Sigmoid colon (tissue), 7 donors: ENCODE measurements at places on chromosomes 7 and 10. TPM values are rescaled to one million over a fixed set of nuclear protein-coding genes. Genes with fewer than 3 reads are reported as not detected.

The ZC3HAV1L gene
- 17.0 TPM for total RNA-seq

The PLEKHS1 gene
- total RNA-seq: not detected

The HPS6 gene
- total RNA-seq: 18.9 TPM

The GJD4 gene
- not detected for total RNA-seq

The SMO gene
- total RNA-seq: 6.8 TPM

DNA sequence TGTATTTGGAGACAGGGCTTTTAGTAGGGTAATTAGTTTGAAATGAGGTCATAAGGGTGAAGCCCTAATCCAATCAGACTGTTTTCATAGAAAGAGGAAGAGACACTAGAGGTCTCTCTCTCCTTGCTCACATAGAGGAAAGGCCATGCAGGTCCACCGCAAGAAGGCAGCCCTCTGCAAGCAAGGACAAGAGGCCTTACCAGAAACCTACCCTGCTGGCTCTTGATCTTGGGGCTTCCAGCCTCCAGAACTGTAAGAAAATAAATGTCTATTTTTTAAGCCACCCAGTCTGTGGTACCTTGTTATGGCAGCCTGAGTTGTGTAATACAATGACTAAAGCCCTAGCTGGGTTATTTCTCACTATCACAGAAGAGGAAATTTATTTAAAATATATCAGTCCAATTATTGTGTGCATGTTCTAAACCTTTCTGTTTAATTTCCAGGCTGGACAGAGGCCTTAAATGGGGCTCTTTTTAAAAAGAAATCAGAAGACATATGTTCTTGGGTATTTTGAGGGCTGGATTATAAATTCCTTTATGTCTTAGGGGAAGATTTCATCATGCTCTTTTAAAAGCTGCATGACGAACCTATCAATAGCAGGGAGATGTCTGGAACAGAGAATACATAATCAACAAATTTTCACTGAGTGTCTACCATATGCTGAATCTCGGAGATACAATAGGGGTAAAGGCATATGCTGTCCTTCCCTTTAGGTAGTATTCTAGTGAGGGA lies 12.9 kb upstream of the TMEM26 start:
- no peak overlapping the region for H3K4me3 ChIP-seq
- peaks cover 5% of the 10 kb centered on the region for H3K4me1 ChIP-seq

DNA sequence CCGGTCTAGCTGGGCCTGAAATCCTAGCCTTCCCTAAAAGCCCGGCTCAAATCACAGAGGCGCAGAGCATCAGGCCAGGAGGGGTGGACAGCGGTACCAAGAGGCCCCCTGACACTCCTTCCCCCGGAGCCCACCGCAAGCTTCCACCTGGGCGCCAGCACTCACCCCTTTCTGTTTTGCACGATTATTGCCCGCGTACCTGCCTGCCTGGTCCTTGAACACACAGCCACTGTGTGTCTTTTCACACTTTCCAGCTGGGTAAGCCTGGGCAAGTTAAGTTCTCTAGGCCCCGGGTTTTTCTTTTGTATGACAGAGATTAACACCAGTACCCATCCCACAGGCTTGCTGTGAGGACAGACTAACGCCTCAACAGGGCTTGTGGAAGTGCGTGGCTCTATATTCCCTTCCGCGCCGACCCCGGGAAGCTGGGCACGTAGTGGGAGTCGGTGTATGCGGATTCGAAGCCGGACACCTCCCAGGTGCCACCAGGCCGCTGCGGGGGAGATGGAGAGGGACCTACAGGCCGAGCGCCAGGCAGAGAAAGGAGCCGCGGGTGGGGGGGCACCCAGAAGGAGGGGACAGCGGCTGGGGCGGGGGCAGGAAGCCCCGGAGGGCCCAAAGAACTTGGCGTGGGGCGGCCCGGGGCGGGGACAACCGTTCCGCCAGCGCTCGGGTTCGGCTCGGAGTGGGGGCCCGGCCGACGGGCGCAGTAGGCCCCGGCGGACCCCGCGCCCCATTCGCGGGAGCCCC lies 792 bp downstream of the ZNF746 start:
- peak overlapping the region; percentile 83 for H3K4me3 ChIP-seq
- no peaks in the 10 kb centered on the region for H3K27me3 ChIP-seq
- peak overlapping the region; percentile 92 for H3K27ac ChIP-seq
- peaks cover 23% of the 10 kb centered on the region for H3K36me3 ChIP-seq
- peak; percentile 80 for DNase-seq
- H3K4me1 ChIP-seq: peaks cover 24% of the 10 kb centered on the region

- H3K27me3 ChIP-seq: no peaks in the 10 kb centered on the region
- H3K4me1 ChIP-seq: no peaks in the 10 kb centered on the region
- H3K36me3 ChIP-seq: no peaks in the 10 kb centered on the region
- H3K4me3 ChIP-seq: no peak overlapping the region
Observed at GRCh38 chr10:103690281-103690680, 165.1 kb downstream of the SH3PXD2A start.

DNA sequence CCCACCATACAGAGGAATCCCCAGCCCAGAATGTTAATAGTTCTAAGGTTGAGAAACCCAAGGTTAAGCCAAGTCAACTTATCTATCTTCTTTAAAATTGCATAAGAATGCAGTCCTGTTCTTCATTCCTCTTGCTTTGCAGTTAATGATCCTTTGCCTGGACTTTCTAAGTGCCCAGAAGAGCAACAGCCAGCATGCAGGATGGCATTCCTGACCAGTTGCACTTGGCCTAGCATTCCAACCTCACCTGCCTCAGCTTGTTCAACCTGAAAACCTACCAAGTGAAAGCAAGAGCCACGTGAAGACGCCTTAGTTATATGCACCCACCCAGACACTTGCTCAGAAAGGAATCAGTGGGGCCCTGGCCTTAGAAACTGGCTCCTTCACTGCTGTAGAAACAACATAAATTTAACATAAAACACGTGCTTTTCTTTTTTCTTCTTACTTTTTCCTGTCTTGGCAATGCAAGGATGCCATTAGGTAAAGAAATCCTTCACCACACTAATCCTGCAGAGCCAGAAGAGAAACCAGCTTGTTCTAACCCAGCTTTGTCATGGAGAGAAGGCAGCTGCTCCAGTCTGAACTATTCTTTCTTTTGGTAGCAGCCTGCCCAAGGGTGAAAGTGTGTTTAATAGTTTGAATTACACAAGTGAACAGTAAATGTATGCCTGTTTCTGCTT lies 25.0 kb downstream of the EGFR start:
- DNase-seq: no peak
- no peaks in the 10 kb centered on the region for H3K27me3 ChIP-seq
- peak overlapping the region; percentile 80 for H3K27ac ChIP-seq
- H3K4me3 ChIP-seq: no peak overlapping the region
- no peaks in the 10 kb centered on the region for H3K36me3 ChIP-seq

DNA sequence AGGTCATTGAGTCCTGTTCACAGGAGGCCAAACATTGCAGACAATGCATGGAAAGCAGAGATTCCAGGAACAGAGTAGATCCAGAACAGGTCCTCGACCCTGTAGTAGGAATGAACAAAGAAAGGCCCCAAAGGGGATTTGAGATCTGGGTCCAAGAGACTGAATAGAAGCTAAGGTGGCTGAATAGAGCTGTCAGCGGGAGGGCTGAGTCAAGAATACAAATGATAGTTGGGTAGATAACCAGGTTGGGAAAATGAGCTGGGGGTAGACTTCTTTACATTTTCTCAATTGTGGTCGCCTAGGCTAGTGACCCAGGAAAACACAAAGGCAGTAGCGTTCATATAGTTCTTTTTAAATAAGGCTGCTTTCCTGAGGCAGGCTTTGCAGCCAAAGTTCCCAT lies 103.4 kb upstream of the ELMO1 start:
- DNase-seq: no peak
- H3K36me3 ChIP-seq: no peaks in the 10 kb centered on the region
- H3K4me1 ChIP-seq: no peaks in the 10 kb centered on the region
- no peak overlapping the region for H3K4me3 ChIP-seq
- H3K27ac ChIP-seq: no peak overlapping the region

- H3K36me3 ChIP-seq: no peaks in the 10 kb centered on the region
- peaks cover 5% of the 10 kb centered on the region for H3K27me3 ChIP-seq
- no peak overlapping the region for H3K27ac ChIP-seq
- H3K4me3 ChIP-seq: no peak overlapping the region
- no peaks in the 10 kb centered on the region for H3K4me1 ChIP-seq
- DNase-seq: no peak
Observed at GRCh38 chr10:70799124-70799523, 13.9 kb upstream of the TBATA start.

- H3K27ac ChIP-seq: peak overlapping the region; percentile 91
- peak; percentile 80 for DNase-seq
- no peaks in the 10 kb centered on the region for H3K36me3 ChIP-seq
- no peaks in the 10 kb centered on the region for H3K27me3 ChIP-seq
- peak overlapping the region; percentile 83 for H3K4me3 ChIP-seq
Observed at GRCh38 chr10:100009283-100009792, 409 bp downstream of the DNMBP start.

DNA sequence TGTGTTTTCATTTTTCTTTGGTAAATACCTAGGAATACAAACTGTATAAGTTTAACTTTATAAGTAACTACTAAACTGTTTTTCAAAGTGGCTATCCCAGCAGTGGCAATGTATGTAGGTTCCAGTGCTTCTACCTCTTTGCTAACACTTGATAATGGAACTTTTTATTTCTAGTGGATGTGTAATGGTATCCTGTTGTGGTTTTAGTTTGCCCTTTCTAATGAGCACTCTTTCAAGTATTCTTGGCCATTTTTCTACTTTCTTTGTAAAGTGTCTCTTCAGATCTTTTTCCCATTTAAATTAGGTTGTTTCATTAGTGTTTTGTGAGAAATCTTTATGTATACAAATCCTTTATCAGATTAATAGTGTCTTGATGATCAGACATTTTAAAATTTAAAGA lies 4.6 kb downstream of the KIF20B start:
- H3K36me3 ChIP-seq: no peaks in the 10 kb centered on the region
- no peak overlapping the region for H3K4me3 ChIP-seq
- DNase-seq: no peak
- no peak overlapping the region for H3K27ac ChIP-seq
- peaks cover 10% of the 10 kb centered on the region for H3K4me1 ChIP-seq

- H3K27me3 ChIP-seq: no peaks in the 10 kb centered on the region
- no peaks in the 10 kb centered on the region for H3K4me1 ChIP-seq
- H3K36me3 ChIP-seq: peaks cover 4% of the 10 kb centered on the region
- no peak overlapping the region for H3K4me3 ChIP-seq
- H3K27ac ChIP-seq: no peak overlapping the region
Observed at GRCh38 chr7:36286226-36286625, 103.4 kb upstream of the ANLN start.

- peak overlapping the region; percentile 93 for H3K27ac ChIP-seq
- no peaks in the 10 kb centered on the region for H3K27me3 ChIP-seq
- peak; percentile 61 for DNase-seq
- H3K4me3 ChIP-seq: no peak overlapping the region
- H3K36me3 ChIP-seq: no peaks in the 10 kb centered on the region
Observed at GRCh38 chr7:5703572-5704533, 77.6 kb downstream of the RNF216 start.
